ENCODE measurements at places on chromosomes 7 and 10.

GRCh38 chr7:78787854-78788253 lies 665.6 kb downstream of the MAGI2 start:
- DNase-seq: no peak

DNA sequence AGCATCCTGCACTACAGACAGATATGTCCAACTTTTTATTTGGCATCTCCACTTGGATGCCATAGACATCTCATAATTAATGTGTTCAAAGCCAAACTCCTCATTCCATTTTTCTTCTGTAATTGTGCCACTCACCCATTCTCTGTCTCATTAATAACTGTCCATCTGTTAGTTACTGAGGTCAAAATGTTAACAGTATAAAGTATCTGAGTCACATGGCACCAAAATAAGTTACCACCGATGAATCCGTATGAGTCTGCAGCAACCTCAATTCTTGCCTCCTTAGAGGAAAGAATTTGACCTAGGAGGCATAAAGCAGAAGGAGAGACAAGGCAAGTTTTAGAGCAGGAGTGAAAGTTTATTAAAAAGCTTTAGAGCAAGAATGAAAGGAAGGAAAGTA lies 16.5 kb upstream of the NT5C3A start:
- DNase-seq: no peak

- no peak for DNase-seq
Measured at GRCh38 chr7:39507866-39508551, 58.2 kb upstream of the YAE1 start.

DNA sequence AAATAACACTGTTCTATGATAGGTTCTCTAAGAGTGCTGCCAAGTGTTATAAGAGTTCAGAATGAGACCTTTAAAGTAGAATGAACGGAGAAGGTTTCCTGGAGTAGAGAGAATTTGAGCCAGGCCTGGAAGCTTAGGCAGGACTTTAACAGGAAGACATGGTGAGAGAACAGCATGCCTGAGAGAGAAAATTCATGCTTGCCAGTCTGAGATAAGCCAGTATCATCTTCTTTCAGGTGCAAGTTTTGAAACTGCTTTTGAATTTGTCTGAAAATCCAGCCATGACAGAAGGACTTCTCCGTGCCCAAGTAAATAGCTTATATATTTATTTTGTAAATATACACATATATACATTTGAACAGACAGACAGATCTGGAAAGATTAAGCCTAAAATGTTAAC lies 22.1 kb downstream of the ARMC10 start:
- DNase-seq: no peak

- no peak for DNase-seq
Measured at GRCh38 chr10:29229258-29229705, 59.6 kb upstream of the LYZL1 start.

GRCh38 chr7:47539398-47540052 lies 42.4 kb downstream of the TNS3 start:
- DNase-seq: no peak

DNA sequence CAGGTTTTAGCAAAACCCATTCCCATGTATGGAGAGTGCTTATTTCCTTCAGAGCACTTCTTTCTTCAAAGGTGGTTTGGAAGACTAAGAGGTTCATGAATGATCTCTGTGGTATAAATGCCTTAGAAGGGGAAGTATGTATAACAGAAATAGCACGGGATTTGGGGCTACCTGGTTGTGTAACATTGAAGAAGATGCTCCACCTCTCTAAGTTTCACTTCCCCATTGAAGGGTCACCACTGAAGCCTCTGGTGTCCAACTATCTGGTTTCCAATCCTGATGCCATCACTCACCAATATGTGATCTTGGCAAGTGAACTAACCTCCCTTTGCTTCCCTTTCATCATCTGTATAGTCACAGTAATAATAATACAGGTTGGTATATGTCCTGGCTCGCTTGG lies 37.2 kb downstream of the CYCS start:
- no peak for DNase-seq

DNA sequence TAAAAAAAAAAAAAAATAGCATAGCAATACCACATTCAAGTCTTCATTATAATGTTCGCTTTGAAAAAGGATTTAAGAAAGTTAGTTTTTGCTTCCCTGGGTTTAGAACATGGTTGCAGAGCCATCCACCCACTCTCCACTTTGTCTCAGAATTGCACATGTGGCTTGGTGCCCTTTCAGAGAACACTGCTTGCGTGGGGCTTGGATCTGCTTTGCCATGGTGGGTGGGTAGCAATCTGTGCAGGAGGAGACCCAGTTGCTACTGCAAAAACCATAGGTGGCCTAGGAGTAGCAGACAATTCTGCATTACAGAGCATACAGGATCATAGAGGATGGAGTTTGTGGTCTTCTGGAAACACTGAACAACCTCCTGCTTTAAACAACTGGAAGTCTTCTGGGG lies 421.4 kb upstream of the CELF2 start:
- no peak for DNase-seq

DNA sequence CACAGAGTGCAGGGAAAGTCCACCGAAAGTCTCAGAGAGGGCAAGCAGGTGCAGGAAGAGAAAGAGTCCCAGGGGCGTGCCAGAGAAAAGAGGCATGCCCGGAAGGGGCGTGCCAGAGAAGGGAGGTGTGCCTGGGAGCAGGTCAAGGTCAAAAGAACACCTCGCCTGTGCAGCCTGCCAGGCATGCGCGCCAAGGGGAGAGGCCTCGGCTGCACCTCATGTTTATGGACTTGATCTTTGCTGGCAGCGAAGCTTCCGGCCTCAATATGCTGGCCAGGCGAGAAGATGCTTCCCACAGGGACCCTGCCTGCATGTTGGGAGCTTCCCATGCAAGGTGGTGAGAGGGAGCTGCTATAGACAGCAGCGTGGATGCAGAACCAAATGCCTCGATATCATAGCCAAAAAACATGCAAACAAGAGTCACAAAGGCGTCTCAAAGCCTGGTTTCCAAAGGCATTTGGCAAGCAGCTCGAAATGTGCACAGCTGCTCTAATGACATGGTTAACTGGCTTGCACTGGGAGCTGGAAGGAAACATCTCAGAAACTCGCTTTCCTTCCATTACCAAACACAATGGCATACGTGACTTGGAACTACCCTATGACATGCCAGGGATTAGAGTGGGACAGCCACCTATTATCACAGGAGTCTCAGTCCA lies 192.5 kb upstream of the PPP2R2D start:
- peak; percentile 45 for DNase-seq

- DNase-seq: peak; percentile 38
Measured at GRCh38 chr7:4010061-4010605, 672.0 kb upstream of the FOXK1 start.

- DNase-seq: peak; percentile 57
Measured at GRCh38 chr10:86596266-86596665, 58.1 kb upstream of the OPN4 start.

DNA sequence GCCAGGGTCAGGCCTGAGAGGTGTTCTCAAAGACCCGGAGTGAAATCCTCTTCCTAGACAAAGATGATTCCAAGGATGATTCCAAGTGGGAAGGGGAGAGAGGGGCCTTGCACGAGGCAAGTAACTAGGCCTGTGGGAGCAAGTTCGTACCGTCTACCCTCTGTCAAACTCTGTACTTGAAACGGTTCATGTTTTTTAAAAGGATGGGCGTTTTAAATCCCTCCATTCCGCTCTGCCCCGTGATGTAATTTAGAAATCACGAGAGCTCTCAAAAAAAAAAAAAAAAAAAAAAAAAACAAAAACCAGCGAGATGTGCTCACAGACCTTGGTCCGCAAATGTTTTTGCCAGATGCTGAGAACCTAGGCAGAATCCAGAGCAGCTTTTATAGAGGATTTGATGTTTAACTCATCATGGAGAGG lies 114.7 kb upstream of the CARD11 start:
- no peak for DNase-seq

GRCh38 chr10:98269435-98269912 lies 1.5 kb upstream of the LOXL4 start:
- peak; percentile 97 for DNase-seq

DNA sequence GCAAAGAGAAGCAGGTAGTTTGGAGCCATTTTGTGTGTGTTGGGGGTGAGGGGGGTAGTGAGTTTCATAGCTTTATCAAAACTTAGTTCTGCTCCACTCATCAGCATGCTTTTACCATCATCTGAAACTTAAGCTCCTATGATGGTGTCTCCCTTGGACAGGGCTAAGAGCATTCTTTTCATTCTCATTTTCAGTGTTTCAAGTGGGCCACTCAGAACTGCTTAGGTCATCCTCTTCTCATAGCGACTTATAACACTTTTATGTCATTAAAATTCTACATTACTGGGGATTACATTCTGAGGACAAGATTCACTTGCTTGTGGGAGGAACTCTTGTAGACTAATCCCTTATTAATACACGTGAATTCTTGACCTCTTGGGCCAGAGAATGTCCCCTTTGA lies 649.4 kb downstream of the SUGCT start:
- DNase-seq: no peak

DNA sequence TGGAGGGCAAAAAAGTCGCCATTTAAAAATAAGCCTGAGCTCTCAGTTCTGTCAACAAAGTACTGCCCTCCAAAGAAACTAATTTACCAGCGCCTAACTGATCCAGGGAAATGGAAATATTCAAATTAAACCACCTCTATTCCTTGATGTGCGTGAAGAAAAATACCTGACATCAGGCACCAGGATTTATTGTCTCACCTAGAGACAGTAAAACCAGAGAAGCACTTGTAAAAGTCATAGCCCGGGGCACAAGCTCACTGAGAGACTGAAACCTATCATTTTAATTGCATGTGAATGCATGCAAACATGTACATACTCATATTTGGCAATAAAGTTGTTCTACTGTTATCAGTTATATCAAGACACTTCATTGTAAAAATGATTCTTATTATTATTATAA lies 147.3 kb upstream of the VSTM2A start:
- no peak for DNase-seq

GRCh38 chr7:48563334-48563733 lies 361.0 kb upstream of the CDC14C start:
- no peak for DNase-seq

- DNase-seq: no peak
Measured at GRCh38 chr10:78886129-78886528, 182.6 kb upstream of the ZMIZ1 start.

- DNase-seq: no peak
Measured at GRCh38 chr7:132500727-132501440, 75.4 kb downstream of the PLXNA4 start.

DNA sequence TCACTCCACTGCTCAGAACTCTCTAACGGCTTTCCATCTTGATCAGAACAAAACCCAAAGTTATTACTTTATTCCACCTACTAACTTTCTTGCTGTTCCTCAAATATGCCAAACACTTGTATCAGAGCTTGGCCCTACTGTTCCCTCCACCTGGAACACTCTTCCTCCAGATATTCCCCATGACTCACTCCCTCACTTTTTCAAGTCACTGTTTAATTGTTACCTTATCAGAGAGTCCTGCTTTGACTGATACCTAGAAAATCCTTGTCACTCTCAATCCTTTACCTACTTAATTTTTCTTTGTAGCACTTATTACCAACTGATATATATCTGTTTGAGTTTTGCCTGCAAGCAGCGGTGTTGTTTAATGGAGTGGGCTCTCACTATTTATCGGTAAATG lies 5.6 kb upstream of the NFKB2 start:
- DNase-seq: no peak

DNA sequence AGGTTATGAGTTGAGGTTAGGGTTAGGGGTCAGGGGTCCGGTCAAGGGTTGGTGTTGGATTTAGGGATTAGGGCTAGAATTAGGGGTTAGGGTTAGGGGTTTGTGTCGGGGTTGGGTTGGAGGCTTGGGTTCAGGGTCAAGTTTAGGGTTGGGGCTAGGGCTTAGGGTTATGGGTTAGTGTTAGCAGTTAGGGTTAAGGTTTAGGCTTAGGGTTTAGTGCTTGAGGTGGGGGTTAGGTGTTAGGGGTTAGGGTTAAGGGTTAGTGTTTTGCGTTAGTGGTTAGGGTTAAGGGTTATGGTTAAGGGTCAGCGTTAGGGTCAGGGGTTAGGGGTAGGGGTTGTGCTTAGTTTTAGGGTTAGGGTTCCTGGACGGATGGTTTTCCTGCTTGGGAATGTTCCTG lies 1.7 kb upstream of the SYCE1 start:
- no peak for DNase-seq

DNA sequence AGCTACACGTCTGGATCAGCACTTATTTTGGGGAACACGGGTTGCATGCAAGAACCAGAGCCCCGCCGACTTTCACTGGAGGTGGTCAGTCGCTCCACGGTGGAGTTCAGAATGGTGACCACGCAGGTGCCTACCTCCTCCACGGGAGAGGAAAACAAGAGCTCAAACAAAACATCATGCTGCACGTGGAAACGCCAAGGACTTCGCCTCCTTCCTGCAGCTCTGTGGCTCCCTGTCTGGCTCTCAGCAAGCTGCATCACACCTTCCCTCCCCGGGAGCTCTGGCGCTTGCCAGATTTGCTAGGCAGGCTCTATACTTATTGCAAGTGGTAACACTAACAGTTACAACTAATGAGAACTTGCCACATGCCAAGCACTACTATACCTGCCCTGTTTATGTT lies 26.0 kb downstream of the GSDME start:
- DNase-seq: no peak

DNA sequence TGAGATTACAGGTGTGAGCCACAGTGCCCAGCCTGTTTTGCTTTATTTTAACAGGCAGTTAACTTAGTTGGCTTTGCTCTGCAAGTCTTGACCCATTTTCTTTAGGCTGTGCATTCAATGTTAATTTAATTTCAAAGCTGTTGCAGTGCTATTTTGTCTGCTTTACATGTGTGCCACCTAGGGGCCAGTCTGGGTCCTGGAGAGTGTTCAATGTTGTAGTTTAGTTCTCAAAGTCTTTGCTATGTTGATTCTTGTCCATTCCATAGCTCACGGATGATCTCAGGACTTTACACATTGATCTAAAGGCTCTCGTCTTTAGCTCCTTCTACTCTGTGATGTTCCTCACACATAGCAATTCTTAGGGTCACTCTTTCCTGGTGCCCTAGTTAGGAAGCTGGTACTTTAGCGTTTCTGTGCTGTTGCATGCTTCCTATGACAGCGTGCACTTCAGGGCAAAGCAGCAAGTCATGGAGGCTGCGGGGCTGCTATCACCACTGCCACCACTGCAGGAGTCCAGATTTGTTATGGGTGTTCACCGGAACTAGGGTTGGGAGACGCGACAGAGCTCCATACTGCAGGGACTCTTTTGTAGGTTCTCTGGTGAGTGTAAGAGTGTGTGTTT lies 16.4 kb upstream of the ABCA13 start:
- DNase-seq: no peak

DNA sequence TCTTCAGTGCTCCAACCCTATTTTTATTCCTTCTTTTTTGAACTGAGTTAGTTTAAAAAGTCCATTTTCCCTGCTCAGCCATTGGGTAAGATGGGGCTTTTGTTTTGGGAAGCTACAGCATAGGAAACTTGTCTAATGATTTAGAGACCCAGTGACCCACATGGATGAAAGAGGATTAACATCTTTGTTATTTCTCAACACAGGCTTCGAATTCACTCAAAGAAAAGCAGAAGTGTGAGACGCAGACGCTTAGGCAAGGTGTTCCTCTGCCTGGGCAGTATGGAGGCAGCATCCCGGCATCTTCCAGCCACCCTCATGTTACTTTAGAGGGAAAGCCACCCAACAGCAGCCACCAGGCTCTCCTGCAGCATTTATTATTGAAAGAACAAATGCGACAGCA lies 152.0 kb downstream of the HDAC9 start:
- DNase-seq: no peak
